ENCODE measurements at places on chromosomes 1 and 21. TPM values are rescaled to one million over a fixed set of nuclear protein-coding genes. Genes with fewer than 3 reads are reported as not detected.

FYB2 gene
- total RNA-seq = not detected

CRP gene
- total RNA-seq = not detected

EXO1 gene
- 11.4 TPM for total RNA-seq

PLXNA2 gene
- 5.1 TPM for total RNA-seq

PROK1 gene
- 0.11 TPM for total RNA-seq

CD48 gene
- total RNA-seq = not detected

HORMAD1 gene
- total RNA-seq = not detected

PRR9 gene
- 6.4 TPM for total RNA-seq

FGR gene
- under 0.01 TPM for total RNA-seq

CYYR1 gene
- 0.11 TPM for total RNA-seq

CFHR2 gene
- not detected for total RNA-seq

RGS7 gene
- total RNA-seq = under 0.01 TPM

ESPN gene
- total RNA-seq = not detected

WNT3A gene
- not detected for total RNA-seq

SHC1 gene
- 138 TPM for total RNA-seq

NBPF6 gene
- total RNA-seq = not detected

DIO1 gene
- total RNA-seq = not detected

VCAM1 gene
- not detected for total RNA-seq

FHAD1 gene
- not detected for total RNA-seq
